ENCODE measurements at places on chromosomes 4 and X. TPM values are rescaled to one million over a fixed set of nuclear protein-coding genes. Genes with fewer than 3 reads are reported as not detected.
A peak's percentile ranks its signal among the peaks of the same experiment; 100 is the strongest.

DNA sequence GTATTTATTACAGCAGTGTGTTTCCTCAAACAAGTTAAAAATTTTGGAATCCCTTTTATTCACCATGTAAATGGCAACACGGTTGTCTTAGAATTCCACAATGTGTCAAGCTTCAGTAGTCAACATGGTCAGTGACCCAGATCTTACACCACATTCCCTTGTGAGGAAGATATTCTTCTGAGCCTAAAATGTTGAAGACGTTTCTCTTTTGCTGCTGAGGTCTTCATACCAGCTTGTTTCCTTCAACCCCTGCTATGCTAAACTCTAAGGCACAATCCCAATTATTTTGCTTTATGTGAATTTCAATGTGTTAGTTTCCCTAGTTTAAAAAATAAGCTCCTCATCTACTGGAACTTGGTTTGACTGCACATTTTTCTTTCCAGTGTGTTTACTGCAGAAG, 17.6 kb upstream of the LDB2 start:
- no peak for DNase-seq

DNA sequence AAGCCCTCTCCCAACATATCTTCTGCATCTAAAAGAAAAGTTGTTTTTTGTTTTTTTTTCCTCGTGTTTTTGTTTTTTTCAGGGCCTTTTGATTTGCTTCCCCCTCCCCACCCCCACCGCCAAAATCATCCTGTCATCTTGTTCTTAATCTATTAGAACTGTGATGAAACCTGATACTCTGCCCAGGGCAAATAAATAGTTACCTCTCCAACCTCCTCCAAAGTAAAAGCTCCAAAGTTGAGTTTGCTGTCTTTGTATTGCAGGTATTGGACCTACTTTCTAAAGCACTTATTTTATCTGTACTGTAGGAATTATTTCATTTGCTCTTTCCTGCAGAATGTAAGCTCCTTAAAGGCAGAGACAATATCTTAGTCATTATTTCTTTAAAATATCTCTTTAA, 172.9 kb downstream of the SOWAHB start:
- DNase-seq, result no peak

DNA sequence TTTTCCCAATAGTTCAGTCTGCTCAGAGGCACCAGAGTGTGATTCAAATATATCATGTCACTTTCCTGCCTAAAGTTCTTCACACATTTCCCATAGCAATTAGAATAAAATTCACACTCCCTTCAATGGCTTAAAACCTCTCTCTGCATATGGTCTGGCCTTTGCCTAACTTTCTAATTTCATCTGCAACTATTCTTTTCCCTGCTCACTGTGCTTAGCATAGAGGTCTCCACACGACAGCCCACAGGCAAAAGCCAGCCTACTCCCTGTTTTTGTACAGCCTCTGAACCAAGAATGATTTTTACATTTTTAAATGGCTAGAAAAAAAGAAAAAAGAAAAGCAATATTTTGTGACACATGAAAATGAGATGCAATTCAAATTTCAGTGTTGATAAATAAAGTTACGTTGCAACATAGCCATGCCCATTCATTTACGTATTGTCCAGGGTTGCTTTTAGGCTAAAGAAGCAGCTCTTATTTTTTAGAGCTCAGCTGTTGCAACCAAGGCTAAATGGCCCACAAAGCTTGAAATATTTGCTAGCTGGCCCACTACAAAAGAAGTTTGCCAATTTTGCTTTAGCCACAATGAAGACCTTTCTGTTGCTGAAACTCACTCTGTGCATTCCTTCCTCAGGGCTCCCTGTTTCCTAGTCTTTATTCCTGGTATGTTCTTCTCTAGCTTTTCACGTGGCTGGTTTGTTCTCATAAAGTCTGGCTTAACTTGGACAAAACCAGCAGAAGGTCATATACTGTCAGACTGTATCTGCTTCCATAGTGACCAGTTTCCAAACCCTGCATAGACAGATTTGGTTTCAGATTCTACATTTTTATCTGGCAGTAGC, 26.6 kb upstream of the IRF2 start:
- no peak for DNase-seq

- no peak for DNase-seq
These were observed 36.3 kb downstream of the ANXA10 start for GRCh38 chr4:168128601-168129000.

DNA sequence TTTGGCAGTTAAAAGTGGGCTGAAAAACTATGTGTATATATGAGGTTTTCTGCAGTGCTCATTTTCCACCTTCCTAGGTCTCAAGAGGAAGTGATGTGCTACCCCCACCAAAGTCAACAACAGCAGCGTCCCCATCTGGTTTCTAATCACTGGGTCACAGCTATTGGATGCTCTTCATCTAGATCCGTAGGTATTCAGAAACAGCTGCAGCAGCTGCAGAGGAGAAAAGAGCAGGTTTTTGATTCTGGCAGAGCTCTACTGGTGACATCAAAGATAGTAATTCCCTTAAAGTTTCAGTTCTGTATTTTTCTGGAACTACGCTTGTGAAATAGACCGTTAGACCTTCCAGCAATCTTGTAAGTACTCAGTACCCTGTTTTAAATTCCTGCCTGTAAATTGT, 5.8 kb upstream of the GUCY2F start:
- no peak for DNase-seq

GRCh38 chr4:111174331-111174730, 551.5 kb upstream of the PITX2 start:
- DNase-seq, result no peak

DNA sequence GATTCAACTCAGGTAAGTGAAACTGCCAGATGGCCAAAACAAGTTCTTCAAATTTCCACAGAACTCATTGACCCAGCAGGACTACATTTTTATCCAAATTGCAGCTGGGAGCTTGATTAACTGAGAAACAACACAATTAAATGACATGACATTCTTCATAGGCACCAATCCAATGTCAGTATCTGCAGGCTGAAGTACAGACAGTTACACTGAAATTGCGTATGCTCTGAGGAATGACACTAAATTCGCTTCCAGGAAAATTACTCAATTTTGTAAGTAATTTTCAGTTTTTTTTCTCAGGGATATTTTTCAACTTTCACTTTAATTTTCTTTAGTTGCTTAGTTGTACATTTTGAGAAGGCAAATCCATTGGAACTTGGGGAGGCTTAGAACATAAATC, 4.5 kb downstream of the C1GALT1C1 start:
- no peak for DNase-seq

DNA sequence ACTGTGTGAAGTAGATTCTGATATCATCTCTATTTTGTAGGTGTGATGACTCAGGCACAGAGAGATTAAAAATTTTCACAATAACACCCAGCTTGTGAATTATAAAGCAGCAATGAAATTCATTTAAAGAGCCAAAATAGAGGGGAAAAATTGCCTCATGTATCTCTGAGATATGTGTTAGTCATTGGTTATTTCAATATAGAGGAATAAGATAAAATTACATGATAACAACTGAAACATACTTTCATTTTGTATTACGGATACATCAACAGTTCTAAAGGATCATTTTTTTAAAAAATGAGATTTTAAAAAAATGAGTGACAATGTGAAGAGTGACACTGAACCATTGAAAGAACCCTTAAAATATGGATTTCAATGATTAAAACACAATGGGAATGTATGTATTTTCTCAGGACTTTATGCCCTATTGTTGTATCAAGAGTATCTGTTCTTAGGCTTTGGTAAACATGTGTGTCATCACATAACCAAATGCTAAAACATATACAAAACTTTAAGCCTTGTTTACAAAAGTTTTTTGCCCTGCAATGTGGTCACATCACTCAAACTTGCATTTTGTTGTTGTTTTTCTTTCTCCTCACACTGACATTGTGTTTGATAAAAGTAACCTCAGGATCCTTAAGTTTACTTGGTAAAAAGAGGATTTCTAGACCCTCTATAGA, 221.3 kb downstream of the ANTXR2 start:
- DNase-seq, result no peak

- DNase-seq, result no peak
These were observed 32.6 kb downstream of the DCK start for GRCh38 chr4:71026086-71026485.

GRCh38 chr4:171979461-171979860, 166.3 kb downstream of the GALNTL6 start:
- DNase-seq, result no peak

- no peak for DNase-seq
These were observed 205.4 kb downstream of the CFAP299 start for GRCh38 chr4:80540785-80541469.

DNA sequence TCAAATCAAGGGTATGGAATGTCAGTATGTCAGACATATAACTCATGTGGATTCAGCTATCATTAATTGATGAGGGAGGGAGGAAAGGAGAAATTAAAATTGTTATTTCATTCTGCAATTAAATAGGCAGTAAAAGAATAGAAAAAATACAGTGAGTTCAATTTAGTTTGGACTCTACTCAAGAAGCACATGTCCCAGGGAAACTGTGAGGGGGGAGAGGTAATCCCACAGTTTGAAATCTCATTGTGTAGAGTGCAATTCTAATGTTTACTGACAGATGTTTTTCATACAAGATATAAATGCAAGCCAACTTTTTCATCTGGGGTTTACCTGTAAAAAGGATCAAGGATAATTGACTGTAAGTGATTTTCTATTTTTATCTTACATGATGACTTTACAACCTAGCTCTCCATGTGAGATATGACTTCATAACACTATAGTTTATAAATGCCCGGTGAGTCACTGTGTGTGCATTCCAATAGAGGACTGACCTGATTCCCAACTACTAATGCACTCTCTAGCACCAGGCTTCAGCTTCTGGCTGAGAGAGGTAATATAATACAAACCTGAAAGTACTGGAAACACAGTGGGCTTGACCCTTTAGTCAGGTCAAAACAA, 35.2 kb upstream of the SCD5 start:
- no peak for DNase-seq

- DNase-seq, result no peak
These were observed 71.3 kb upstream of the ANKRD50 start for GRCh38 chr4:124783847-124784246.

- peak; percentile 50 for DNase-seq
These were observed 14.1 kb downstream of the CTBP1 start for GRCh38 chr4:1234811-1235292.

GRCh38 chr4:5709207-5709575, 832 bp upstream of the EVC2 start:
- no peak for DNase-seq

- no peak for DNase-seq
These were observed 404.5 kb downstream of the BCOR start for GRCh38 chrX:39693298-39693697.

GRCh38 chr4:62115216-62115615, 915.1 kb downstream of the ADGRL3 start:
- DNase-seq, result no peak

DNA sequence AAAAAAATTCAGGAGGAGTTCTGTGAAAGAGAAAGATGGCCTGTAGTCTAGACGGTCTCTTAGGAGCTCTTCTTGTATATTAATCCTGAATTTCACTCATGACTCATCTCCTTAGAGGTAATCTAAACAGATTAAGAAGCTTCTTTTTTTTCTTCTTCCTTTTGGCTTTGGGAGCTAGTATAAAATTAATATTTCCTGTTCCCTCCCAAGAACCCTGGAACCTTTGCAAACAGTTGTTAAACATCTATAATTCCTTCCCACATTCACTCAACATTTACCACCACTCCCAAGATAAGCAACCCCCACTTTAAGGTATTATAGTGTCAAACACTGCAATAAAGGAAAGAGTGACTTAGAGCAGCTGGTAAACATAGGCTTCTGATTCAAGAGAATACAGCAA, 146.4 kb upstream of the EDNRA start:
- no peak for DNase-seq

DNA sequence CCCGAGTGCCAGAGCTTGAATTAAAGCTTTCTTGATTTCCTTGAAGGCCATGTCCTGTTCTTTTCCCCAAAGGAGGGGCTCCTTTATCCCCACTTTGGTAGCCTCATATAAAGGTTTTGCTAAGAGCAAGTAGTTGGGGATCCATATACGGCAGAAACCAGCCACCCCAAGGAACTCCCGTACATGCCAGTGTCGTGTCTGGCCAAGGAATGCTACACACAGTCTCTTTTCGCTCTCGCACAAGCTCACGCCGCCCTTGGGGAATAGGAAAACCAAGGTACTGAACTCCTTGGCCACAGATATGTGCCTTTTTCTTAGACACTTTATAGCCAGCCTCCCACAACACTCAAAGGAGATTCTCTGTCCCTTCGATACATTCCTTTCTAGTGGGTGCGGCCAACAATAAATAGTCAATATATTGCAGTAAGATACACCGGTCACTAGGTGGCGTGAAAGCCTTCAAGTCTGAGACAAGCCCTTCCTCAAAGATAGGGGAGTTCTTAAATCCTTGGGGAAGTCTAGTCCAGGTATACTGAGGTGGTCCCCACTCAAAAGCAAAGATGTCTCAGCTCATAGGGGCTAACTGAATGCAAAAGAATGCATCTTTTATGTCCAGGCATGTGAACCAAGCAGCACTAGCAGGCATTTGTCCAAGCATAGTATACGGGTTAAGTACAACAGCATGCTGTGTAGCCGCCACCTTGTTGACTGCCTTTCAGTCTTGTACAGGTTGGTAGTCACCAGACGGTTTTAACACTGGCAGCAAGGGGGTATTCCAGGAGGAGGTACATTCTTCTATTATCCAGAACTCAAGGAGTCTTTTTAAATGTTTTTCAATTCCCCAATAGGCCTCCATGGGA, 57.8 kb upstream of the XAGE1B start:
- DNase-seq, result no peak

- no peak for DNase-seq
These were observed 380.4 kb downstream of the PCDH7 start for GRCh38 chr4:31100536-31100935.

GRCh38 chrX:26925088-26925487, 538.1 kb downstream of the PPP4R3C start:
- no peak for DNase-seq

- no peak for DNase-seq
These were observed 24.8 kb downstream of the CYTL1 start for GRCh38 chr4:4994312-4995097.

DNA sequence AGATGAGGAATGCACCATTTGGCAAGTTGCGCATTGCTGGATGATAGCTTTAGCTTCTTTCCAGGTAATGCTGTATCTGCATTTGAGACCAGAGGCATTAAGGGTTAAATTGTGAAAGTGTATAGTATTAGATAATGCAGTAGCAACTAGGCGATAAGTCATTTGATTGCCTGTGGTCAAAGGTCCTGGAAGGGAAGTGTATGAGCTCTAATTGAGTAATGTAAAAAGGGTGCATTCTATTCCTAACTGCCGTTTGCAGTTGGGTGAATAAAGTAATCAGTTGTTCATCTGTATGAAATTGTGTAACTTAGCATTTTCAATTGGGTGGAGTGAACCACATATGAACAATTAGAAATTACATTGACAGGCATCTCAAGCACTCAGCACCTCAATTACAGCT, 54.5 kb upstream of the WDR1 start:
- DNase-seq, result no peak

GRCh38 chrX:40734971-40735324, 394 bp downstream of the MED14 start:
- peak; percentile 67 for DNase-seq

- DNase-seq, result peak; percentile 72
These were observed 23.3 kb downstream of the ARHGAP24 start for GRCh38 chr4:85498068-85498733.

Gene RAB39B
- 0.75 TPM for total RNA-seq

Gene HSD17B13
- total RNA-seq, result 1.7 TPM

Gene FGF5
- not detected for total RNA-seq

Gene EXOC1L
- not detected for total RNA-seq

Gene EDA2R
- total RNA-seq, result 5.6 TPM

Gene SMR3B
- not detected for total RNA-seq

Gene ADH1A
- 3.6 TPM for total RNA-seq

Gene BMP3
- 15.5 TPM for total RNA-seq

Data from upper lobe of right lung (tissue), 1 donor.